Activated T-helper 2 cell treated with anti-CD3 and anti-CD28 coated beads, Interferon-gamma antibody, Interleukin-2, Interleukin-4, amounts not matched to agents 10 μg/mL and 5 μg/mL and 100 μg/mL, durations not matched to agents 14 hours and 24 hours and 36 hours (primary cell): ENCODE measurements at places on chromosomes 11 and 22.

- no peak for DNase-seq
Measured at GRCh38 chr11:60974726-60975125, 3.2 kb downstream of the CD6 start.

- DNase-seq = no peak
Measured at GRCh38 chr22:22835771-22836291, 51.8 kb upstream of the IGLL5 start.

GRCh38 chr11:18754308-18754707 lies 28.3 kb upstream of the IGSF22 start:
- no peak for DNase-seq

- no peak for DNase-seq
Measured at GRCh38 chr11:21037850-21038249, 368.5 kb downstream of the NELL1 start.

DNA sequence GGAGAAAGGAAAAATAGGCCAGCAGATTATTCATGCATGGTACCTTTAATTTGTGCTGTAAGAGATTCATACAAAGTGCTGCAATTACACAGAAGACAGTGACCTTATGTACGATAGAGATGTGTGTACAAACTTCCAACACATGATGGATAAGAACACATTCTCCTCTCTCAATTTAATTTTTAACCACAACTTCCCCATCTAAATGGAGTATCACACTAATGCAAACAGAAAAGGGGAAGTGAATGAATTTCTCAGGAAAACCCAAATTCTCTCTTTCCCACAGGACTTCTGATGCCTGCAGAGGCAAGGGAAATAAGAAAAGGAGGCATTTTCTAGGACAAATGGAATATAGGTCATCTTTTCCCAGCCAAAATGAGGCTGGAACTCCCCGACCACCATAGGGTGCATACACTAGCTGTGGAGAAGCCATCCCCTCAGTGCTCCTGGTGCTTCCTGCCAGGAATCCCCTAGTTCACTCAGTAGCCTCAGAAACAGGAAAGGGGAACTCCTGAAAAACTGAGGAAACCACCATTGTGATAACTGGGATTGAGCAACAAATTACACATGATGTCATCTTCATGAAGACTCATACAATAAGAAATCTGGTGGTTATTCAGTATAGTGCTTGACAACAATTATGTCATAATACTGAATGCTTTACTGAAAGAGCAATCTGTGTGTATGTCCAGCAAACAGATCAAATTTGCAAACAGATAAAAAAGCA lies 22.4 kb downstream of the MMP10 start:
- no peak for DNase-seq

- no peak for DNase-seq
Measured at GRCh38 chr11:104728927-104729326, 169.3 kb downstream of the CASP12 start.
